ENCODE measurements at places on chromosomes 6 and 20.

DNA sequence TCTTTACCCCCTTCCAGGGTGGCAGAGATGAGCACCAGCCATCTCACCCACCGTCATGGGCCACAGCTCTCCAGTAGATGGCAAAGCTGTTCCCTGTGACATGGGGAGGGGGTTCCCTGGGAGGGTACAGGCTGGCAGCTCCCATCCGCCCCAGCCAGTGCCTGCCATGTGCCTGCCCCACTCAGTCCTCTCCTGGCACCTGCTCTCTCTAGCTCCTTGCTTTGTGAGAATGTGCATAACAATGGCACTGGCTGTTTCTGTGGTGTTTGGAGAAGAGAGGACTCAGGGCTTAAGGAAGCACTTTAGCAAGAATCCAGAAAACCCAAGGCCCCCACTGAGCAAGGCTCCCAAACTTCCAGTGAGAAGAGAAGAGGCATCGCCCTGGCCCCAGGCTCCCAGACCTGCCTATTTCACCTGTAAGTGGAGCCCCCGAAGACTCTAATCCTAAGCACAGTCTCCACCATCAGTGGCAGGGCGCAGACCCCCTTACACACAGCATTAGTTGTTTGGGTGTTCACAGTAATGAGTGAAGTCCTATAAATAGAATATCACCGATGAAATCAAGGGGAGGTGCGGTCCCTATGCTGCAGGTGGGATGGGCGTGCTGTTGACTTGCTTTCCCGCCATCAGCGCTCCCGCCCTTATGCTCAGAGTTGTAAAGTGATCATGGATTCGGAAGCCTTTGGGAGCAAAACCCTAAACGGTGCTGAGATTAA is 110.2 kb downstream of the AGPAT4 start:
- H3K4me3 ChIP-seq = no peak overlapping the region
- H3K4me1 ChIP-seq = peaks cover 15% of the 10 kb centered on the region
- H3K27ac ChIP-seq = no peak overlapping the region
- H3K27me3 ChIP-seq = no peaks in the 10 kb centered on the region
- 0 out of 2 replicates have a peak, but pooled peaks cover 3% of the 10 kb centered on the region for H3K36me3 ChIP-seq
- DNase-seq = no peak

GRCh38 chr6:143867236-143867635 is 3.0 kb downstream of the ZC2HC1B start:
- H3K4me3 ChIP-seq = no peak overlapping the region
- no peak overlapping the region for H3K27ac ChIP-seq
- no peaks in the 10 kb centered on the region for H3K4me1 ChIP-seq
- DNase-seq = no peak

- DNase-seq = peak; percentile 54
- no peaks in the 10 kb centered on the region for H3K27me3 ChIP-seq
- H3K36me3 ChIP-seq = no peaks in the 10 kb centered on the region
- peaks cover 34% of the 10 kb centered on the region for H3K4me1 ChIP-seq
- H3K4me3 ChIP-seq = no peak overlapping the region
Observed at GRCh38 chr6:138293428-138294395, 75.4 kb upstream of the PBOV1 start.

DNA sequence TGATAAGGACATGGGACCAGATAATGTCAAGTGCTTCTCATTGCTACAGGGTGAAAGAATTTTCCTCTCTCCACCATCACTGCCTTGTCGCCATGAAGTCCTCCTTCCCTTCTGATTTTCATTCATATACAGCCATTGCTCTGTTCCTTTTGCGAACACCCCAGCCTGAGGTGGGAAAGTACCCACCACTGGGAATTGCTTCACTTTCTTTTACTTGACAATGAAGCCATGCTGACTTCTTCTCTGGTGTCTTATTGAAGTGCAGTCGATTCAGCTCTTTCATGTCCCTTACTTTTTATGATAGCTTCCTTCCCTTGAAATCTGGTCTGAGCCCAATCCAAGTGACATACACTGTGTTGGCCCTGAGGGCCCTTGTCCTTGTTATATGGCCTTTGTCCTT is 16.2 kb downstream of the DAAM2 start:
- peaks cover 39% of the 10 kb centered on the region for H3K4me1 ChIP-seq
- no peaks in the 10 kb centered on the region for H3K27me3 ChIP-seq
- no peaks in the 10 kb centered on the region for H3K36me3 ChIP-seq

- H3K36me3 ChIP-seq = peaks cover 7% of the 10 kb centered on the region
- H3K27ac ChIP-seq = no peak overlapping the region
- no peak for DNase-seq
Observed at GRCh38 chr6:33202799-33203198, 1.7 kb upstream of the HSD17B8 start.

DNA sequence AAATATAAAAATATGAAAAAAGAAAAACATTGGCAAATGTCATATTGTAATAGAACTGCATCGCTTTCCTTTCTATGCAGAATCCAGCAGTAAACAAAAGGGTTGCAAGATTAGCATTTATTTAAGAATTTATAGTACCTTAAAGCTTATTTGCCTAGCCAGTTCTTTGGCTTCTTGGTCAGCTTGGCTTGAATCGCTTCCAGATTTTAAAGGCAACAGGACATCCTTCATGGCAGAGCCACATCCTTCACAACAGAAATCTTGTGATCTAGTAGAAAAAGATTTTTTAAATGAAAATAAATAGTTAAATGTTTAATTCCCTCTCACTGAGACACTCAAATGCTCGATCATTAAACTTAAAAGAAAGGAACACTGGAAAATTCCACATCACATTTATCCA is 17.4 kb downstream of the UBE2J1 start:
- no peaks in the 10 kb centered on the region for H3K27me3 ChIP-seq
- H3K4me1 ChIP-seq = no peaks in the 10 kb centered on the region
- no peak overlapping the region for H3K4me3 ChIP-seq
- H3K36me3 ChIP-seq = peaks cover 56% of the 10 kb centered on the region
- H3K27ac ChIP-seq = no peak overlapping the region
- no peak for DNase-seq

DNA sequence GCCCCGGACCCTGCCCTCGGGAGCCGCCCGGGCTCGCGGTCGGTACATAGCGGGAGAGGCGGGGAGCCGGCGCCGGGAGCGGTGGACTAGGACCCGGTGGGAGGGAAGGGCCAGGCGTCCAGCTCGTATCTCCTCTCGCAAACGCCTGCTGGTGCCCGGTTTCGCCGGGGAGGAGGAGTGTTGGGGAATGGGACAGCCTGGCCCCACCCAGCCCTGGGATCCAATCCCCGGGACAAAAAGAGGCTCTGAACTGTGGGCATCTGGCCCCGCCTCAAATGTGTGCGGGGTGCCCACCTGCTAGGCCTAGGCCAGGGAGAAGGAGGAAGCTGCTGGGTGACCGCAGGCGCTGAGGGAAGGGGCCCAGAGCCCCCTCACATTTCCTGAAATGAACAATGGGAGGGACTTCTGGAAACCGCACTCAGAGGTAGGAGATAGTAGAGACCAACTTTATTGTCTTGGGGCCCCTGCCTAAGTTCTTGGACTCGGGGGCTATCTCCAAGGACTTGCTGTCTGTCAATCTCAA is at the start of gene KCNK17:
TSS of gene KCNK17 (minus strand) at position 147 of the 523 bp plus-strand sequence. CDS start at position 48, 99 bp downstream.
- peaks cover 47% of the 10 kb centered on the region for H3K27me3 ChIP-seq
- no peaks in the 10 kb centered on the region for H3K36me3 ChIP-seq
- H3K4me1 ChIP-seq = no peaks in the 10 kb centered on the region

- H3K36me3 ChIP-seq = no peaks in the 10 kb centered on the region
- no peak overlapping the region for H3K27ac ChIP-seq
- H3K4me1 ChIP-seq = peaks cover 9% of the 10 kb centered on the region
- H3K27me3 ChIP-seq = no peaks in the 10 kb centered on the region
Observed at GRCh38 chr6:21738180-21739094, 144.9 kb downstream of the SOX4 start.

GRCh38 chr20:58647162-58647795 is 3.8 kb upstream of the STX16 start:
- H3K27ac ChIP-seq = no peak overlapping the region
- no peak for DNase-seq
- no peaks in the 10 kb centered on the region for H3K36me3 ChIP-seq
- H3K4me1 ChIP-seq = peaks cover 11% of the 10 kb centered on the region
- H3K4me3 ChIP-seq = no peak overlapping the region

- no peaks in the 10 kb centered on the region for H3K36me3 ChIP-seq
- DNase-seq = peak; percentile 43
- no peak overlapping the region for H3K27ac ChIP-seq
- no peak overlapping the region for H3K4me3 ChIP-seq
- H3K4me1 ChIP-seq = peaks cover 29% of the 10 kb centered on the region
- H3K27me3 ChIP-seq = no peaks in the 10 kb centered on the region
Observed at GRCh38 chr6:35148167-35148741, 7.1 kb upstream of the TCP11 start.

GRCh38 chr20:58547623-58548475 is 32.6 kb upstream of the APCDD1L start:
- no peak overlapping the region for H3K4me3 ChIP-seq
- H3K27ac ChIP-seq = no peak overlapping the region
- peaks cover 42% of the 10 kb centered on the region for H3K4me1 ChIP-seq
- DNase-seq = peak; percentile 33

GRCh38 chr20:49701241-49701790 is 12.4 kb downstream of the B4GALT5 start:
- peak overlapping the region; percentile 44 for H3K4me3 ChIP-seq
- peak; percentile 71 for DNase-seq
- H3K36me3 ChIP-seq = no peaks in the 10 kb centered on the region
- H3K27ac ChIP-seq = peak overlapping the region; percentile 95

GRCh38 chr6:36019167-36019566 is 5.3 kb downstream of the SLC26A8 start:
- H3K4me3 ChIP-seq = no peak overlapping the region
- H3K27me3 ChIP-seq = no peaks in the 10 kb centered on the region
- H3K36me3 ChIP-seq = no peaks in the 10 kb centered on the region
- no peaks in the 10 kb centered on the region for H3K4me1 ChIP-seq
- no peak overlapping the region for H3K27ac ChIP-seq
- DNase-seq = no peak

GRCh38 chr20:53517146-53517545 is 76.5 kb downstream of the ZNF217 start:
- H3K4me1 ChIP-seq = no peaks in the 10 kb centered on the region
- H3K27ac ChIP-seq = no peak overlapping the region
- no peak for DNase-seq

DNA sequence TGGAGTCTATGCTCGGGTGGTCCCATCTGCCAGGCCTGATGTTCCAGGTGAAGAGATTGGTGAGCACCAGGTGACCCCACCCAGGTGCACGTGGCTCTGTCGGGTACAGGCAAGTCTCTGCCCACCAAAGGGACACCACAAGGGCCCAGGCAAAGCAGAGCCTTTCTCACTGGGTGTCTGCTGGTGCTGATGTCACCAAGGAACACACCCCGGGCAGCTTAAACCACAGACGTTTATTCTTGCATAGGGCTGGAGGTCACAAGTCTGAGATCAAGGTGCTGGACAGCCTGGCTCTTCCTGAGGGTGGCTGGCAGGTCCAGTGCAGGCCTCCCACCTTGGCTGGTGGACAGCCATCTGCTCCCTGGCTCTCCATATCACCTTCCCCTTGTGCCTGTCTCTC is 100.7 kb upstream of the CD93 start:
- no peak overlapping the region for H3K27ac ChIP-seq
- no peaks in the 10 kb centered on the region for H3K36me3 ChIP-seq
- no peaks in the 10 kb centered on the region for H3K4me1 ChIP-seq
- no peak for DNase-seq

DNA sequence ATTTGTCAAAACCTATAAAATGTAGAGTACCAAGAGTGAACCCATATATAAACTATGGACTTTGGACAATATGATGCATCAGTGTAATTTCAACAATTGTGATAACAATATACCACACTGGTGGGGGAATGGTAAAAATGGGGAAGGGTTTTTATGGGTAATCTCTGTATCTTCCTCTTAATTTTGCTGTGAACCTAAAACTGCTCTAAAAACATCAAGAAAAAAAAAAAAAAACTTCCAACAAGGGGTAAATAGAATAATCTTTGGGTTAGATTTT is 592.0 kb upstream of the ADGRB3 start:
- no peaks in the 10 kb centered on the region for H3K36me3 ChIP-seq
- H3K4me3 ChIP-seq = no peak overlapping the region
- H3K4me1 ChIP-seq = no peaks in the 10 kb centered on the region
- H3K27me3 ChIP-seq = no peaks in the 10 kb centered on the region
- H3K27ac ChIP-seq = no peak overlapping the region

DNA sequence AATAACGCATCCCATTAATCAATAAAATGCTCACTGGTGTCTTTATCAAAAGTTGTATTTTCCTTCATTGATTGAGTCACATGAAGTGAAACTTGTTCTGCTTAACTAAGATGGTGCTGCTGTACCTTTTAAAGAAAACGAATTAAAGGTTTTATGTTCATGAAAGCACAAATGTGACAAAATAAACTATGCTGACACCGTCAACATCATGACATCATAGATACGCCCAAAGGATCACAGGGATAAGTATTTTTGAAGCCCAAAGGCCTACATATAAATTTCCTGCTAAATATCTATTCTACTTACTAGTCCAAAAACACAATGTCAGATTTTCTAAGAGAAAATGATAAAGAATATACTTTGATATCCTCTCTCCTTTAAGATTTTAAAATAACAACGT is 94.4 kb downstream of the FAM217A start:
- no peaks in the 10 kb centered on the region for H3K4me1 ChIP-seq
- no peaks in the 10 kb centered on the region for H3K27me3 ChIP-seq
- no peak overlapping the region for H3K4me3 ChIP-seq
- no peak for DNase-seq

DNA sequence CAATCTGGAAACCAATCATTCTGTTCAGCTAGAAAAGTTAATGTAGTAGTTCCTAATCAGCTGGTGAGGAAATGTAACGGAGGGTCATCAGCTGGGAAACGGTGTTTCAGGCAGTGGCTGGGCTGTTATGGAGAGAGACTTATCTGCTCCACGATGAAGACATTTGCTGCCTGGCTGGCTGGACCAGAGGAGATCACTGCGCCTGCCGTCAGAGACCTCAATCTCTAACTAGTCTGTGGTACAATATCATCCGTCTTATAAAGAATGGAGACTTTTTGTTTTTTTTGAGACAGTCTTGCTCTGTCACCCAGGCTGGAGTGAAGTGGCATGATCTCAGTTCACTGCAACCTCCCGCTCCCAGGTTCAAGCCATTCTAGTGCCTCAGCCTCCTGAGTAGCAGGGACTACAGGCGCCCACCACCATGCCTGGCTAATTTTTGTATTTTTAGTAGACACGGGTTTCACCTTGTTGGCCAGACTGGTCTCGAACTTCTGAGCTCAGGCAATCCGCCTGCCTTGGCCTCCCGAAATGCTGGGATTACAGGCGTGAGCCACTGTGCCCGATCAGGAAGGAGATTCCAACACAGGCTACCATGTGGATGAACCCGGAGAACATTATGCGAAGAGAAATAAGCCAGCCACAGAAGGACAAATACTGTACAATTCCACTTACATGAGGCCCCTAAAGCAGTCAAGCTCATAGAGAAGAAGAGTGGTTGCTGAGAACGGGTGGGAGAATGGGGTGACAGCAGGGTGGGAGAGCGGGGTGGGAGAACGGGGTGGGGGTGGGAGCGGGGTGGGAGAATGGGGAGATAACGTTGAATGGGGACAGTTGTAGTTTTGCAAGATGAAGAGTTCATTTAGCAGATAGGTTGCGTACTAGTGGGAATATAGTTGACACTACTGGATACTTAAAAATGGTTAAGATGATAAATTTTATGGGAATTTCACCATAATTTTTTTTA is 115.1 kb downstream of the SULF2 start:
- H3K36me3 ChIP-seq = no peaks in the 10 kb centered on the region
- no peaks in the 10 kb centered on the region for H3K27me3 ChIP-seq
- no peak overlapping the region for H3K27ac ChIP-seq
- H3K4me1 ChIP-seq = no peaks in the 10 kb centered on the region

- H3K27me3 ChIP-seq = no peaks in the 10 kb centered on the region
- peaks cover 13% of the 10 kb centered on the region for H3K4me1 ChIP-seq
- DNase-seq = no peak
- H3K36me3 ChIP-seq = peaks cover 4% of the 10 kb centered on the region
- H3K4me3 ChIP-seq = no peak overlapping the region
- no peak overlapping the region for H3K27ac ChIP-seq
Observed at GRCh38 chr6:36871686-36872085, 2.9 kb downstream of the PPIL1 start.

All from GM23248 (cell line).